ENCODE measurements at places on chromosomes 4 and X.

- no peak for DNase-seq
Measured at GRCh38 chr4:2814627-2815270, 21.9 kb downstream of the SH3BP2 start.

- DNase-seq, result no peak
Measured at GRCh38 chr4:75745161-75745560, 20.8 kb downstream of the USO1 start.

DNA sequence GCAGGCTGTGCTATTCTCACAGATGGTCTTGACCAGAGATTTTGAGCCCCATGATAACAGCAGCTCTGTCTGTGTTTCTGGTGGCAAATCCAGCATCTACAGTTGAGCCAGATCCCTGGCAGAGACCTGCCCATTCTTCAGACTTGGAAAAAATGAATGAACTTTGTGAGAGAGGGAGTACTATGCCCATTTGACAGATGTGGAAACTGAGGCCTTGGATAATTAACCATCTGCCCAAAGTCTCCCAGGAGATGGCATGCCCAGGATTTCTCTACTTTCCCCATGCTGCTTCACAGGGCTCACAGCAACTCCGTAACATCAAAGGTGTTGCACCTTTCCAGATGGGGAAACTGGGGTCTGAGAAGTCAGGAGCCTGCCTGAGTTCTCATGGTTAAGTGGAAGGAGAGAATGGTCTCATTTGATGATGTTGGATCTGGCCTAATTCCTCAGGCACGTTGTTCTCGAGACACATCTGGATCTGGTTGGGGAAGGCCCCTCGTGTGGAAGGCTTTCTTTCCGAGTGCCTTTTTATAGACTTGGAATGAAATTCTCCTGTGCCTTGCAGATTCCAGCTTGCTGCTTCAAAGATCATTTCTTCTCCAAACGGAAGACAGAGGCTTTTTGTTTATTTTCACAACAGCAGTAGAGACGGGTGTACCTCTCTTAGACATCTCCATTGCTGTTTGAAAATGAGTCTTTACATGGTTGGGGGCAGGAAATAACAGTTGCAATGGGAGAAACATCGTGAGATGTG lies 73.3 kb upstream of the STX18 start:
- DNase-seq, result no peak

- no peak for DNase-seq
Measured at GRCh38 chr4:147516133-147516532, 35.2 kb downstream of the EDNRA start.

- no peak for DNase-seq
Measured at GRCh38 chrX:144259054-144259453, 375.2 kb downstream of the UBE2NL start.

DNA sequence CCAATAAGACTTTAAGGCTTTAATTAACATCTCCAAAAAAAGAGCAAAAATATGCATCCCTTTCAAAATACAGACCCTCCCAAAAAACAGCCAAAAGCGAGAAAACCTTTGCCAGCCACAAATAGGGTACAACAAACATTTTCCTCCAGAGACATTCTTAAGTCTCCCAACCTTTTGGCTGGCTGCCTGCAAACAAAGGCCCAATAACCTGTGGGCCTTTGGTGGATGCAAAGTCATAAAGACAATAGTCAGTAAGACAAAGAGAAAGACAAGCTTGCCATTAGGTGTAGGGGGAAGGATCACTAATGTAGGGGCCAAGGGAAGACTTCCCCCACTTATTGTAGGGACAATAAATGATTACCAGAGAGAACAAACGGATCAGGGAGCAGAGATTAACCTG lies 215.5 kb upstream of the ZFP42 start:
- DNase-seq, result no peak

DNA sequence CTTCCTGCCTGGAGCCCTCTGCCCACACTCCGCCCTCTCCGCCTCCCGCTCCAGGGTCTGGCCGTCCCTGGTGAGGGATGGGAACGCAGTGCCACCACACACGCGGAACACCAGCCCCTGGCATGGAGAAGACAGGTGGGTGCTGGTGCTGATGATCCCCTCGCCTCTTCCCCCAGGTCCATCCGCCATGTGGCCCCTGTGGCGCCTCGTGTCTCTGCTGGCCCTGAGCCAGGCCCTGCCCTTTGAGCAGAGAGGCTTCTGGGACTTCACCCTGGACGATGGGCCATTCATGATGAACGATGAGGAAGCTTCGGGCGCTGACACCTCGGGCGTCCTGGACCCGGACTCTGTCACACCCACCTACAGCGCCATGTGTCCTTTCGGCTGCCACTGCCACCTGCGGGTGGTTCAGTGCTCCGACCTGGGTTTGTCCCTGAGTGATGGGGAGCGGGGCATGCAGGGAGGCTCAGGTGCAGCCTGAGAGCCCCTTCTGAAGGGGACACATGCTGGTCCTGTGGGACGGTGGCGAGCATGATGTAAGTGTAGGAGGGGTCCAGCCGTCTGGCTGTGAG lies 9.8 kb downstream of the BGN start:
- no peak for DNase-seq

DNA sequence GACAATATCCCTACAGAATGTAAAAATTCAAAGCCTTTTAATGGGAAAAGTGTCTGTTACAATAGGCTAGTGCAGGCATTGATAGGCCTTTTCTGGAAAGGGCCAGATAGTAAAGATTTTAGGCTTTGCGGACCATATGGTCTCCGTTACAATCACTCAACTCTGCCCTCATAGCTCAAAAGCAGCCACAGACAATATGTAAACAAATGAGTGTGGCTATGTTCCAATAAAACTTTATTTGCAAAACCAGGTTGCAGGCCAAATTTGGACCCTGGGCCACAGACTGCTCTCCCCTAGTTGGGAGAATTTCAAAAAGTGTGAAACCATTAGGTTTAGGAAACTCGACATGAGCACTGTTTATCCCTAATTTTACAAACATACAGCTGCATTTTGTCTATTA lies 112.2 kb downstream of the VCX3B start:
- no peak for DNase-seq

- no peak for DNase-seq
Measured at GRCh38 chr4:163558539-163559044, 64.1 kb downstream of the TMA16 start.

- no peak for DNase-seq
Measured at GRCh38 chrX:44317181-44317580, 26.3 kb downstream of the EFHC2 start.

GRCh38 chrX:122565952-122566351 lies 618.1 kb upstream of the GRIA3 start:
- DNase-seq, result no peak

DNA sequence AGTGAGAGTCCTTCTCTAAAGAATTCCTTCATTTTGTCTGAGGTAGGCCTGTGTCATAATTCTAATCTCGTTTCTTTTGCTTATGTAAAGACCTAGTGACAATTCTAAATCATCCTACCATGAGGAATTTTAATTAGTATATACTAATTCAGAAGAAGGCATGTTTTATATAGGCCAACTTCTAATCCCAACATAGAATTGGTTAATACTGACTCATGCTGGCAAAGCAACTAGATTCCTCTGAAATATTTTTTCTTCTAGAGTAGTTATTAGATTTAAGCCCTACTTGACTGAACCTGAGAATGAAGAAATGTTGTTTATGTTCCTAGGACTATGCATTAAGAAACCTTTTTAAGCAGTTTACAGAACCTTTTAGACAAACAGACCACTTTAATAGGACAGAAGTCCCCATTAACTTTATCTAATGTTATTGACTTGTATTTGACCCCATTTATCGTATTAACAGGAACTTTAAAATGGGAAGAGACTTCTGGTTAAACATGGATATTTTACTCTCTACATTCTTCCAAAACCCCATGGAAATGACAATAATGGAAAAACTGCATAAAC lies 56.1 kb upstream of the EIF1AX start:
- no peak for DNase-seq

GRCh38 chr4:1775731-1776500 lies 17.2 kb upstream of the FGFR3 start:
- DNase-seq, result no peak

DNA sequence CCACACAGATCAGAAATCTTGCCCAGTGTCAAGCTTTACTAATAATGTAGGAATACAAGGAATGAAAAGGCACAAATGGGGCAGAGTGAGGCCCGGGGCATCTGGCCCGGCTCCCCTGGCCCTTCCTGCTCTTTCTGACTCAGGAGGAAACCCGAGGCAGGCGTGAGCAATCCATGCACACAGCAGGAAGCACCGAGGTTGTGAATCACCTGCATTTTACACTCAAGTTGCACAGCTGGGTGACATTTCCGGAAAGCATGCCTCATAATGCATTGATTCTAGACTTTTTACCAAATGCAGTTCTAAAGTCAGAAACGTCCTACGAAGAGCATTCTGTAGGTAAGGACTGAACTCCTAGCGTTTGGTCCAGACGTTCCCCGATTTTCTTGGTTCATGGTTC lies 38.9 kb downstream of the PRIMPOL start:
- no peak for DNase-seq

- DNase-seq, result no peak
Measured at GRCh38 chr4:162017863-162018262, 145.9 kb downstream of the FSTL5 start.

DNA sequence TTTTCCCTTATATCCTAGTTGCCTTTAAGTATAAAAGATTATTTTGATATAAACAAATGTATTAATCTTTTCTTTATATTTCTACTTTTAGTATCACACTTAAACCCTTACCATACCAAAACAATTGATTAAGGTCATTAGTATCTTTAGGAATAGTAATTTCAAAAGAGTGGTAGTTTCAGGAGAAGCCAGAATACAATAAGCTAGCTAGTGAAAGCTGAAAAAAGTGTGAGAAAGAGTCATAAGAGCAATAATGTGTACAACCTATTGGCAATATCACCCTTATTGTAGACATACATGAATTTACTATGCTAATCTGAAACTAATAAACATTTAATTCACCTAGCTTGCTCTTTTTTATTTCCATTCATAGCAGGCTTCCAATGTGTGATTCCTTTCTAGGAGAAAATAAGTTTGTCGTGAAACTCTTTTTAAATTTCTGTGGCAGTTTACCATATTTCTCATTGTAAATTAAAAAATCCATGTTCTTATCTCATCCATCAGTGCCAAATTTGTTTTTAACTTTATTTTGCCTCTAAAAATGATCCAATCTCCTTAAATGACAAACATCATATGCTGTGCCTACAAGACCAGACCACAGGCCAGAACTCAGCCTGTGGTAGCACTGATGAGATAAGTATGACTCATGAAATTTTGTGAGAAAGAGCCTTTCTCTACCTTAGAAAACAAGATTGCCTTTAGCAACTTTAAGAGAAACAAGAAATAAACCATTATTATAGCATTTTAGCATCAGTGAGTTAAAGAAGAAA lies 8.1 kb downstream of the NEK1 start:
- no peak for DNase-seq

DNA sequence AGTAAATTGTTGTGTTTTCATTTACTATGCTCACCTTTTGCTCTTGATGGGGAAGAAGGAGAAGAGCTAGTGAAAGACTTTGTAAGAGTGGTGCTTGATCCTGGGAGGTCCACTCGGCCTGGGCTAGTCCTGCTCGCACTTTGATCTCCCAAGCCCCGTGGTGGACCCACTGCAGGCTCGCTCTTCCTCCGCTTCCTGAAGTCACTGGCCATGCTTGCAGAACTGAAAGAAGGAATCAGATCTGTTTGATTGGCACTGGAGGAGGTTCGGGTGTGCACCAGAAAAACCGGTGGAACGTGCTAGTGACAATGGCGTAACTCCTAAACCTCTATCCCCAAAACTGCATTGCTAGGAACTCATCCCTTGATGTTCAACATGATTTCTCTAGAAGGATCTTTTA lies 91.5 kb upstream of the PDLIM3 start:
- no peak for DNase-seq

GRCh38 chrX:39249999-39250398 lies 448.7 kb downstream of the MID1IP1 start:
- no peak for DNase-seq

GRCh38 chrX:136626891-136627290 lies 21.1 kb upstream of the CD40LG start:
- no peak for DNase-seq

DNA sequence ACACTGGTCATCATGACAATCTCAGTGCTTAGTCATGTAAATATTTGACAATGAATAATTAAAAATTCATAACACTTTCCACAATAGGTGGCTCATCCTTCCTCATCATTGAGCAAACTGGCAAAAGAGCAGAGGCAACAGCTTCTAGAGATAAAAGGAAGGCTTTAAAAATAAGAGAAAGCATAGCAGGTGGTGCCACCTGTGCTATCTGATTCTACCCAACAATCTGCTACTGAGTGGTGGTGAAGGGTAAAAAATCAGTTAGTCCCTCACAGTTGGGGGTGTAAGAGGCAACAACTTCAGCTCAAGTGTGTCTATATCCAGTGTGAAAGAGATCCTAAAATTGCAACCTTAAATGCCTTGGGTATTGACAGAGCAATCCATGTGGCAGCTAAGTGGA lies 280.1 kb upstream of the PPARGC1A start:
- DNase-seq, result peak; percentile 99

DNA sequence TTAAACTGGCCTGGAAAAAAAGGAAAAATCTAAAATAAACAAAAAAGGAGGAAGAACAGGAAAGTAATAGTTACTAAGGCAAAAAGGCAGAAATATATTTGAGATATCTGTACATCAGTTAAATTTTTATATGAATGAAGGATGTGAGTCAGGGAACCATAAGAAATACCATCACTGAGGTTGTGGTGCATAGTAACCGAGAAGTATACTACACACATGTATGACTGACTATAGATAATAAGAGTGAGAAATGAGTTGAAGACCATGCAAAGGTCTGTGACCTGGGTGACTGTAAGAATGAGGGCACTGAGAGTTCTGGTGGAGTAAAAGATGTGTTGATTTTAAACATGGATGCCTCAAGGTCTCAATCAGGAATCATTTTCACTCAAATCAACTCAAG lies 220.6 kb upstream of the FAM241A start:
- no peak for DNase-seq

GRCh38 chr4:121011138-121011537 lies 61.2 kb downstream of the NDNF start:
- DNase-seq, result no peak

- no peak for DNase-seq
Measured at GRCh38 chr4:110475881-110476818, at the start of gene ENPEP. Gene ENPEP, plus strand, starts transcription at chr4:110476155. Its CDS starts 260 bp downstream, at chr4:110476415.

DNA sequence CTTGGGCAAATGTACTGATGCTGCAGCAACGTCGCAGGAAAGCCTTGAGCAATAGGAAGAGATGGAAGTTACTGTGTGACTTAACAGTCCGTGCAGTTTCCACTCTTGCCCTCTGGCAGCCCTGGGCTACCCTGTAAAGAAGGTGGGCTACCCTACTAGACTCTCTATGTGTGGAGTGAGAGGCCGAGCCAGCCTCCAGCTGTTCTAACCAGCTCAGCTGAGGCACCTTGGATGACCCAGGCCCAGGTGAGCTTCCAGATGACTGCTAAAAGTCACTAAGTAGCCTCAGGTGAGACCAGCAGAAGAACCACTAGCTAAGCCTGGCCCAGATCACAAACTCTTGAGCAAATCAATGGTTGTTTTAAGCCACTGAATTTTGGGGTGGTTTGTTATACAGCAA lies 34.9 kb upstream of the PPP2R2C start:
- no peak for DNase-seq

GRCh38 chrX:40349251-40349650 lies 231.5 kb upstream of the ATP6AP2 start:
- DNase-seq, result no peak

GRCh38 chrX:130304587-130305368 lies 34.9 kb upstream of the SLC25A14 start:
- DNase-seq, result no peak

All from NCI-H187 treated with DMSO at 0.1 percent for 48 hours (cell line).